ENCODE measurements at places on chromosomes 11 and 22.

DNA sequence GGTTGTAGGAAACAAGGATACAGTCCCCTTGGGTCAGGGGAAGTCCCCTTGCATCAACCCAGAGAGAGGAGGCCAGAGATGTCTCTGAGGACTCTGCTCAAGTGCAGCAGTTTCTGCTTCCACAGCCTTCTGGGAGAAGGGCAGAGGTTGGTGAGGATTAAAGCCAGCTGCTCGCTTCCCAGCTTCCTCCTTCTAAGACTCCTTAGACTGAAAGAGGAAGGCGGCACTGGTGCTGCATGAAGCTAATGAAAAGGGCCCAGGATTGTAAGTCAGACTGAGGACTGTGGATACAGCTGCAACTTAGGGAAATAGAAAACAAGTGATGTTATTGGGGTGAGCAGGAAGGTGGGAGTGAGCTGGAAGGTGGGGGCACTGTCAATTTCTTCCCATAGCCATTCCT, at the start of gene OR52K1:
TSS of gene OR52K1 (plus strand) at position 202 of the 400 bp plus-strand sequence. CDS start 6,255 bp downstream, outside the sequence.
- DNase-seq: no peak

GRCh38 chr22:50311606-50312351, 4.3 kb upstream of the PLXNB2 start:
- DNase-seq: no peak

- DNase-seq: no peak
These were observed 72.9 kb downstream of the KIRREL3 start for GRCh38 chr11:126927623-126928022.

- no peak for DNase-seq
These were observed 682.5 kb upstream of the ARHGAP42 start for GRCh38 chr11:100004541-100004940.

DNA sequence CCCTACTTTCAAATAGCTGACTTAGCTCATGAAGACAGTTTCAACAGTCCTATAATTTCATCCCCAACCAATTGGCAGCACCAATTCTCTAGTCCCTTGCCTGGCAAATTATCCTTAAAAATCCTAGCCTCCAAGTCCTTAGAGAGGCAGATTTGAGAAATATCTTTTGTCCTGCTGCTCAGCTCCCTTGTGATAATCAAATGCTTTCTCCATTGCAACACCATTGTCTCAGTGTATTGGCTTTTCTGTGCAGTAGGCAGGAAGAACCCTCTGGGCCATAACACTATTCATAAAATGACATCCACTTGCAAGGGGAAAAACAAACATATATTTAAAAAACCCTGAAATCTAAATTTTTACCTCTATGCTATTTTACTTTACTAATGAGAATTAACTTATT, 89.6 kb downstream of the AASDHPPT start:
- no peak for DNase-seq

DNA sequence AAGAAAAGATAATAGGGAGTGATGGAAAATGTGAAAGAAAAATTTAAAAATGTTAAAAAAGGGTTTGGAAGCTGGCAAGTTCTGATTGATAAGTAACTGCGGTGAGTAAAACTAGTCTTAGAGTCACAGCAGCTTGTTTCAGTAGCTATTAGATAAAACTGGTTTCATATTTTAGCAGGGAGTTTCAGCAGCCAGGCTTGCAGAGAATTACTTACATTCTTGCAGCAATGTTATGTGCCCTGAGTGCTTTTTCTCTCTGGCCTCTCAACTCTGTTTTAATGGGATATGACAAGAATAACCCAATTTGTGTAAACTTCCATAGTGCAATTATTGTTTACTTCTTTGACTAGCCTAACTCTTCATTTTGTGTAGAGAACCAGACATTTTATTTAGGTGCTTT, 33.6 kb downstream of the PPME1 start:
- no peak for DNase-seq

- no peak for DNase-seq
These were observed 313.5 kb downstream of the BLID start for GRCh38 chr11:121802542-121802941.

DNA sequence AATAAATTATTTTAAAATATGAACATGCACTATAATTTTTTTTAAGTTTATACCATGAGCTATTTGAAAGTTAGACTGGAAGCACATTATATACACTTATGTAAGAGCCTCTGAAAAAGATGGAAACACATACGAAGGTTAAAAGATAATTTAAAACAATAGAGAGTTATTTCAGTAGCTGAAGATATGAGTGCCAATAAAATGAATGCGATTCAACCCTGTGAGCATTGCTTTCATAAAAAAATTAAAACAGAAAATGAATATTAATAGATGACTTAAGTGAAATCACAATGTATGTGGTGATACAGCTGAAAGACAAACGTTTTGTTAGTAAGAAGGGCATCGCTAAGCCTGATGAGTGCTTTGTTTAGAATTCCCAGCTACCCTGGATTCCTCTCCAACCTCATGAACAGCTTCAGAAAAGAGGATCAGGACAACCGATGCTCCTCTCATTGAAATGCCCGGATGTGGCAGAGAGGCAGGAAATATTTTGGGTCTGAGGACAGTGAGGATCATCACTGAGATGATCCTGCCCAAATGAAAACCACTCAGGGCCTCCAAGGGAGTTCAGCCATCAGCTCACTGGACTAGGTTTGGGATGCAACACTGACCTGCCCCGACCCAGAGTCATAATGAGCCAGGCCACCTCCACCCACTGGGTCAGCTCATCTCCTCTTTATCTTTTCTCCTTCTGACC, 60.2 kb upstream of the TOP3B start:
- DNase-seq: no peak

GRCh38 chr11:5298451-5298850, 3.3 kb downstream of the OR51B4 start:
- no peak for DNase-seq

- DNase-seq: no peak
These were observed 12.3 kb downstream of the EHD1 start for GRCh38 chr11:64866173-64866491.

- DNase-seq: no peak
These were observed 333.7 kb upstream of the LUZP2 start for GRCh38 chr11:24163146-24163545.

DNA sequence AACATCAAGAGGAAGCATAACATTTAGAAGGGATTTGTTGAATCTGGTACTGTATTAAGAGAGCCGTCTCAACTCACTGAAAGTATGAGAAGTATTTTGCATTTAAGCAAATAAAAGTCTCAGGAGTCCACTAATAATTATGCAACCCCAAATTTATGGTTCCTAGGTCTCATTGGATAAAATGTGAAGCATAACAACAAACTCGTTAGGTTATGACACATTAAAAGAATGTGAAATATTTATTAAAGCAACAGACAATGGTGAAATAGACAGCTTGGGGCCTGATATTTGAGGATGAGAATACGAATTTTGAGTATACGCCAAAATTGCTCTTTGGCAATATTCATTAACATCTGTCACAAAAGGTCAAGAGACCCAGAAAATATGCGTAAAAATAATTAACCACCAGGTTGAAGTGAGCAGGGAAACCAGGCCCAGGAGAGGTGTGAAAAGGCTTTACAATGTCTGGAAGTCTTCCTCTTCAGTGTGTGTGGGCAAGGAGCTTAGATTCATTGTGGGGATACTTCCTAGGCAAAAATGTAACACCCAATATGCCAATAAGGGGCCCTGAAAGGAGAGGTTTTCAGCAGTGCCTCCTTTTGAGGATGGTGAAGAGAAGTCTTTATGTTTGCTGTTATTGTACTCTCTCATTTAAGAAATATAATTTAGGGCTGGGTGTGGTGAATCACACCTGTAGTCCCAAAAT, 89.2 kb downstream of the FDX1 start:
- no peak for DNase-seq

DNA sequence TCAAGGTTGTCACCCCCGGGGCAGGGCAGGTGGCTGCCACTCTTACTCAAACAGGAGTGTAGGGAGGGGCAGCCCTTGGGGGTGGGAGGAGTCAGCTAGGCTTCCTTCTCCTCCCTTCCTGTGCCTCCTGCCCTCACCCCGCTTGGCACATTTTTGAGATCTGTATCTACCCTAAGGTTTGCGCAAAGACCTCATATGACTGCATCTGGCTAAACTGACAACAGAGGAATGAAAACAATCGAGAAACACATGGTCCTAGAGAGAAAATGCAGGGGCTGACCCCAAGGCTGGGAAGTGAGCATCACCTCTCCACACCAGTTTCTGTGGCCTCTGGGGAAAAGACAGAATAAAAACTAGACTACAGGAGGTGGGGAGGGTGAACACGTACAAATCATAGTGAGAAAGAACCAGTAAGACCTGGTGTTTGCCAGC, 28.1 kb downstream of the IGSF9B start:
- no peak for DNase-seq

DNA sequence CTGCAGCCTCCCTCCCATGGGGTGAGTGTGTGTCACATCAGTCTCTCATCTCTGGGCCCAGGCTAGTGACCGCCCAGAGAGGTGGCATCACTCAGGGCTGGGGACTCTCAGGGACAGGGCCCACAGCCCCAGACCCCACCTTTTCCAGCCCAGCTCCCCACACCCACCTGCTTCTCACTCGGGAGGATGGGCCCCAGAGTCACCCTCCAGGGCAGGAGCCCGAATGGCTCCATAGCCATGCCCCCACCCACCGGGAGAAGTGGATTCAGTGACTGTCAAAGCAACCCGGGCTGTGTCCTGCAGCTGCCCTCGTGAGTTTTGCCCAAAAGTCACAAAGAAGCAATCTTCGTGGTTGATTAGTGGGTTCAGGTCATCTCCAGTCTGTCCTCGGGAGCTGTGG, 26.0 kb downstream of the PARVG start:
- DNase-seq: no peak

DNA sequence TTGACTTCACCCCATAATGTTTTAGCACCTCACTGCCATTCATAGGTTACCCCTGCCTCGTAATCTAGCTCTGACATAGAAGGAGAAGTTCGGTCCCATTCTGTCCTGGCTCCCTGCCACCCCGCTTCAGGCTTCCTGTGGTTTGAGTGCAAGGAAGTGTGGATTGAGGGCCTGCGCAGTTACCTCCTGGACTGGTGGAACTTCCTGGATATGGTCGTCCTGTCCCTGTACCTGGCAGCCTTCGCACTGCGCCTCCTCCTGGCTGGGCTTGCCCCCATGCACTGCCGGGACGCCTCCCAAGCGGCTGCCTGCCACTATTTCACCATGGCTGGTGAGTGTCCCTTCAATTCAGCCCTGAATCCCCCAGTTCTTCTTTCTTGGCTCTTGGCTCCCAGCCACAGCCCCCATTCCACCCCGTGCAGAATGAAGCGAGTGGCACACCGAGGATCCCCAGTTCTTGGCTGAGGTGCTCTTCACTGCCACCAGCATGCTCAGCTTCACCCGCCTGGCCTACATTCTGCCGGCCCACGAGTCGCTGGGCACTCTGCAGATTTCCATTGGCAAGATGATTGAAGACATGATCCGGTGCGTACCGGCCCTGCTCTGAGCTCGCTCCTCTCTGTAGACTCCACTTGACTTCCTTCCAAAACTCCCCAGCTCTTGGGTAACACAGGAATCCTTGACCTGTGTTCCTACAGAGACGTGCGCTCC, 15.4 kb downstream of the ART5 start:
- DNase-seq: no peak

DNA sequence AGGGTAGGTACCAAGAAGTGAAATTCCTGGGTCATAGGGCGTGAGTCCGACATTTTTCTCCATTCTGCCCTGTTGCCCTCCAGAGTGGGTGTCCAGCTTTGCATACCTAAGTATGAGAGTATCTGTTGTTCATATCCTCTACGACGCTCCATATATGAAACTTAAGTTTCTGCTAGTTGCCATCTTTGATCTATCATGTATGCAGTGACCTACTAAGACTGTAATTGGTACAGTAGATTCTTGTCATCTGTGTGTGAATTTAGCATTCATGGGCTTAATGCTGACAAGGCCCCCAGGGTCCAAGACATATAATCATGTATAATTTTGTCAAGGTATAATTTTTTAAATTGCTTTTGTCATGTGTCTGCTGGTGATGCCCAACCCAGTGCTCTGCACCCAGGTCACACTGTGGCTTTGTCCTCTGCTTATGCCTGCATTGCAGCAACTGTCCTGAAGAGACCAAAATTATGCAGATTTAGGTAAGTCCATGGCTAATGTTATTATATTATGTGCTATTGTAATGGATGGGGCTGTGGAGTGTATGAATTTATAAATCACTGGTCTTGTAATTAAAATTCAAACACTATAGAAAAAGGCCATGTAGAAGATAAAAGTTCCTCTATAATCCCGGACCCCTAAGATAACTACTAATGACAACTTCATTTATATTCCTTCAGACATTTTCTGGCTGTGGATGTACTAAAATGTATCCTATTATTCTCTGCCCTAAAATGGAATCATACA, 12.2 kb downstream of the NEAT1 start:
- no peak for DNase-seq

GRCh38 chr11:119222308-119222707, 16.2 kb downstream of the CBL start:
- DNase-seq: peak; percentile 3

- DNase-seq: no peak
These were observed 540.8 kb downstream of the SOX6 start for GRCh38 chr11:15815246-15816195.

GRCh38 chr11:45091563-45092403, 54.7 kb upstream of the PRDM11 start:
- DNase-seq: no peak

GRCh38 chr11:95790933-95791708, 823 bp downstream of the CEP57 start:
- DNase-seq: no peak

DNA sequence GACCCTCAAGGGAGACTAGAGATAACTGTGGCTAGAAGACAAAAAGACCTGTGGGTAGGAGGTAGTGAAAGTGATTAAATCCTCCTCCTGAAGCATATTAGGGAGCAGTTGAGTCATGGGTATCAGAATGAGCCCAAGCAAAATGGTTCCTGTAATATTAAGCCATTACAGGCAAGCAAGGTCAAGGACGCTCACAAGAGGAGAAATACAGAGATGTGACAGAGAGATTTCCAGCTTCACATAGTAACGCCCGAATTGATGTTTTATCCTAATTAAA, 77.7 kb downstream of the FAM76B start:
- DNase-seq: no peak

- DNase-seq: no peak
These were observed 773.9 kb downstream of the JRKL start for GRCh38 chr11:97163631-97164191.

DNA sequence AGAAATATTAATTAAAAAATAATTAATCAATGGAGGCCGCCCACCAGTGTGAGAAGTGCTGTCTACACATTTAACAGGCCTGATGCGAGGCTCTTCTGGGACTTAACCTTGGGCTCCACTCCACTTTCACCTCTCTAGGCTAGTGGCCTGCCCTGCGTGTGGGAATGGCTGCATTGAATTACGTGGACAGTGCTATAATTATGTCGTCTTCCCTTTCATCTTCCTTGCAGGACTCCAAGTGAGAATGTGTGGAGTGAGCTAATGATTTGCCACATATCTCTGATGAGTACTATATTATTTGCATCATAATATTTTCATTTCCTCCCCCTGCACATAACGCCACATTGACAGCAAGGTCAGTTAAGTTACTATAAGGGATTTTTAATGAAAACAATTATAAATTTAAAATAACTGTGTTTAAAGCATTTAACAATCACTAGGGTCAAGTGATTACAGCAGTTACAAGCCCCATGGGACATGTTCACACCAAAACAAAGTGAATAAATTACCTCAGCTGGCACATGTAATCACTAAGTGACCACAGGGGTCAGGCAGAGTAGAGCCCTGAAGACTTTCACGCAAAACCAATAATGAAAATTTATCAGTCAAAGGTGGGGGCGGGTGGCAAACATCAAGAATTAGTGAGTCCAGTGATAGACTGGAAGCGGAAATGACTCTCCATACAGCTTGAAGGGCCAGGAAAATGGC, 63.5 kb downstream of the MPPED2 start:
- DNase-seq: no peak
